ENCODE measurements at places on chromosomes 1 and 21. TPM values are rescaled to one million over a fixed set of nuclear protein-coding genes. Genes with fewer than 3 reads are reported as not detected.

Gene CASQ1
- total RNA-seq: not detected

DNA sequence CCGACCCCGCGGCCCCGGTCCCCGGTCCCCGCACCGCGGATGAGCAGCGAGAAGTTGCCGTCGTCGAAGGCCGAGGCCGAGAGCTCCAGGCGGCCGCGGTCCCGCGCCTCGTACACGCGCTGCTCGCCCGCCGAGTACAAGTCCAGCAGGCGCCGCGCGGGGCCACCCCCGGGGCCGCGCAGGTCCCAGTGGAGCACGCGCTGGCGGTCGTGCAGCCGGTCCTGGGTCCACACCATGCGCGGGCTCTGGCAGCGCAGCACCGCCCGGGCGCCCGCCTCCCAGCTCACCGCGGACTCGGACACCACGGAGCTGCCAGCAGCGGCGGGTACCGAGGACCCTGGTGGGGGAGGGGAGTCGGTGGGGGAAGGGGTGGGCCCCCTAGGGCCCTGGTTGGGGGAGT, 2.9 kb downstream of the MXRA8 start:
- peak; percentile 54 for DNase-seq
- no peak overlapping the region for H3K27ac ChIP-seq
- H3K36me3 ChIP-seq: no peaks in the 10 kb centered on the region
- H3K4me3 ChIP-seq: no peak overlapping the region
- peaks cover 11% of the 10 kb centered on the region for H3K4me1 ChIP-seq
- H3K27me3 ChIP-seq: peaks cover 31% of the 10 kb centered on the region

DNA sequence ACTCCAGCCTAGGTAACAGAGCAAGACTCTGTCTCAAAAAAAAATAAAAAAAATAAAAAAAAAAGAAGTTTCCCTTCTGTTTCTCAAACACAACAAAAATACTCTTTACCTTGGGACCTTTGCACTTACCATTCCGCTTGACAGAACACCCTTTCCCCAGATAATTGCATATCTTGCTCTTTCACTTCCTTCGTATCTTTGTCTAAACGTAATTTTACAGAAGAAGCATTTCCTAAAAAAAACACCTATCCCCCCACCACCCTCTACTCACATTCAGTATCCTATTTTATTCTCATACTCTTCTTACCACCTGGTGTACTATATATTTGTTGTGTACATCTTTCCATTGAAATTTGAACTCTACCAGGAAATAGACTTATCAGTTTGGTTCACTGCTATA, 32.7 kb downstream of the ASH1L start:
- DNase-seq: no peak
- H3K36me3 ChIP-seq: peaks cover 28% of the 10 kb centered on the region
- peaks cover 23% of the 10 kb centered on the region for H3K4me1 ChIP-seq
- no peak overlapping the region for H3K4me3 ChIP-seq
- H3K27ac ChIP-seq: no peak overlapping the region
- H3K27me3 ChIP-seq: no peaks in the 10 kb centered on the region

DNA sequence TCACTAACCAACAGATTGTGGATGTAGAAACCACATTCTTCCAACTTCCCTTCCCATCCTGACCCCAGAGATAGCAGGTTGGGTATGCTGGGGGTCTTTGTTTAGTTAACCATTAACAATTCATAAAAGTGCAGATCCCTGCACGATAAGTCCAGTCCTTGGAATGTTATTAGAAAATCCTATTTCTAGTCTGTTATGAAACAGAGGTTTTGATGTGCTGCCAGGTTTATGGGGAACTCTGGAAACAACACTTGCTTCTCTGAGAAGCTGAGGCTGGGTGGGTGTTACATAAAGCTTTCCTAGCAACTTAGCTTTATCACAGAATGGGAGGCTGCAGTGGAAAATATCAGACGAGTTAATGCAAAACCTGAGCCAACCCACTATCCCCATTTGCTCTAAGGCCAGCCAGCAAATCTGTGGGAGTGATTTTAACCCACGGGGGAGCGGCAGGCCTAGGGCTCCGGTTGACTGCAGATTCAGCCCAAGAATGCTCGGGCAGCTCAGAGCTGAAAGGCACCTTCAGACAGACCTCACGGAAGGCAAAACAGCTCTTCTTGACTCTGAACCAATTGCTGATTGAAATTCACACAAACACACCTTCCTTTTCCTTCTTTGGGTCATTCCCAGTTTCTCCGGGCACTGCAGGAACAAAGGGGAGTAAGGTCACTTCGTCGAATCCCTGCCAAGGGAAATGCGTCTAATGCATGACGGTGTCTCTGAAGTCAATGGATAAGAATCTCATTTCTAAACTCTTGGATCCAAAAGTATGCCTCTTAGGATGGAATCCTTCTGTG, 111.7 kb upstream of the IRF2BP2 start:
- H3K4me3 ChIP-seq: no peak overlapping the region
- no peak overlapping the region for H3K27ac ChIP-seq
- no peak for DNase-seq
- H3K27me3 ChIP-seq: no peaks in the 10 kb centered on the region

- H3K4me1 ChIP-seq: no peaks in the 10 kb centered on the region
- DNase-seq: no peak
- H3K27me3 ChIP-seq: no peaks in the 10 kb centered on the region
These were observed 24.7 kb downstream of the SLC6A17 start for GRCh38 chr1:110174961-110175360.

All from activated naive CD8-positive, alpha-beta T cell treated with anti-CD3 and anti-CD28 coated beads, Interleukin-2, amount 10 ng/mL, durations not matched to agents 7 days and 5 days (primary cell).